Stimulated activated CD4-positive, alpha-beta T cell treated with anti-CD3 and anti-CD28 coated beads, Interleukin-4, amount 100 ng/mL, for 48 hours (primary cell): ENCODE measurements at places on chromosomes 12 and 14.

DNA sequence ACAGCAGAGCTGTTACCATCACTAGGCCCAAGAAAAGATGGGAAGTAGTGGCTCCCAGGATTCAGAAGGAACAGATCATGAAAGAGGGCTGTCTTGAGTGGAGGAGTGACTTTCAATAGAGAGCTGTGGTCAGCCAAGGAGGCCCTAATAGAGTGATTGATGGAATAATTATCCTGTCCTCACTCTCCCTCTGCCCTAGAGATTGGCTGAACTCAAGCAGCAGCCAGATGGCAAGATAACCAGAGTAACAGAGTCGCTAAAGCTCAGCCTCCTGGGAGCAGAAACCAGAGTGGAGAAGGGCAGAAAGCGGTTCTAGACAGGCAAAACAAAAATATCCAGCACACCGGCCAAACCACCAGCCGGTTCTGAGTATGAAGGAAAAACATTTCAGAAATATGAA, 23.1 kb downstream of the GMFB start:
- no peak for DNase-seq

- no peak for DNase-seq
Measured at GRCh38 chr12:71626768-71627167, 36.9 kb downstream of the ZFC3H1 start.

- no peak for DNase-seq
Measured at GRCh38 chr14:81447021-81447764, 47.1 kb upstream of the STON2 start.

DNA sequence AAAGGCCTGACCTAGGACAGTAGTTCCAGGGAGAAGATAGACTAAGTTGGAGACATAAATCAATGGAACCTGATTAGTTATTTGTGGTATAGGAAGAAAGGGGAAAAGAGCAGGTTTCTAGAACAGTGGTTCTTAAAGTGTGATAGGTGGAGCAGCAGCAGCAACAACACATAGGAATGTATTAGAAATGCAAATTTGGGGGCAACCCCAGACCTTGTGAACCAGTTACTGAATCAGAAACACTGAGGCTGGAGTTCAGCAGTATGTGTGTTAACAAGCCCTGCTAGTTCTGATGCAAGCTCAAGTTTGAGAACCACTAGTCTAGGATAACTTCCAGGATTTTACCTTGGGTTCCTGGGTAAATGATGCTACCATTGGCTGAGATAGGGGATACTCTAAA, 308.7 kb downstream of the EMP1 start:
- DNase-seq = no peak

GRCh38 chr12:51891843-51892242, 3.9 kb downstream of the ANKRD33 start:
- no peak for DNase-seq

DNA sequence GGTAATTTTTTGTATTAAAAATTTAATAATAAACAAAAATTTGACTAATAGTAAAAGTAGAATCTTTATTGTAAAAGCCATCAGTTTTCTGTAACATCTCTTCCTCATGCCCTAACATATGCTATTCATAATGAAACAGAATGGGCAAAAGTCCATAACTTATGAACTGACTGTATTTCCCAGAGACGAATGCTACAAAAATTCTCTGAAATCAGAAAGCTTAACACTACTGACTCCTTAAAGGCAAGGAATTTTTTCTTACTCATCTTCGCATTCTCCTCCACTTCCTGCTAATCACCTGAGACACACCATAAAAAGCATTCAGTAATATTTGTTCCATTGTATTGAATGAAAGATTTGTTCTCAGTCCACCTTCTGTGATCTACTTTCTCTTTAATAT, 17.6 kb downstream of the MON2 start:
- no peak for DNase-seq

DNA sequence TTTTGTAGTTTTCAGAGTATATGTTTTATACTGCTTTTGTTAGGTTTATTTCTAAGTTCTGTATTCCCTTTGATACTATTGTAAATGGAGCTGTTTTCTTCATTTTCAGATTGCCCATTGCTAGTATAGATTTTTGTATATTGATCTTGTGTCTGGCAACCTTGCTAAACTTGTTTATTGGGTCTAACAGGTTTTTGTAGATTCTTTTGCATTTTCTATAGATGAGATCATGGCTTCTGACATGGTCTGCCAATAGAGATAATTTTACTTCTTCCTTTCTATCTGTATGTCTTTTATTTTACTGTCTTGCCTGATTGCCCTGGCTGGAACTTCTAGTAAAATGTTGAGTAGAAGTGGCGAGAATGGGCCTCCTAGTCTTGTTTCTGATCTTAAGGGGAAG, 40.3 kb downstream of the ANKRD9 start:
- no peak for DNase-seq

DNA sequence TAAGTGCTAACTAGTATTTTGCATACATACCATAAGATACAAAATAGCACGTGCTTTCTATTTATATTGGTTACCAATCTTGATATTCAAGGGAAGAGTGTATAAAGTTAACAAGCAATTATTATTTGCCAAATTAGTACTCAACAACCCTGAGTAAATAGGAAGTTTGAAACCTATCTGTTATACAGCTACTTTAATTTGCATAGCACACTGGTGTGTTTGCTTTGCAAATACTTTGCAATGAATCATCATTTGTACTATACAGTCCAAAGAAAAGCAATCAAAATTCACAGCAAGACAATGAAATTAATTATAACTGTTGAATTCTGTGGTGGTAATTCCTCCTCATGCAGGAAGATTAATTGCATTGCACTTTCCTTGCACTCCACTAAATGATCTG, 469.1 kb downstream of the PRKD1 start:
- no peak for DNase-seq

DNA sequence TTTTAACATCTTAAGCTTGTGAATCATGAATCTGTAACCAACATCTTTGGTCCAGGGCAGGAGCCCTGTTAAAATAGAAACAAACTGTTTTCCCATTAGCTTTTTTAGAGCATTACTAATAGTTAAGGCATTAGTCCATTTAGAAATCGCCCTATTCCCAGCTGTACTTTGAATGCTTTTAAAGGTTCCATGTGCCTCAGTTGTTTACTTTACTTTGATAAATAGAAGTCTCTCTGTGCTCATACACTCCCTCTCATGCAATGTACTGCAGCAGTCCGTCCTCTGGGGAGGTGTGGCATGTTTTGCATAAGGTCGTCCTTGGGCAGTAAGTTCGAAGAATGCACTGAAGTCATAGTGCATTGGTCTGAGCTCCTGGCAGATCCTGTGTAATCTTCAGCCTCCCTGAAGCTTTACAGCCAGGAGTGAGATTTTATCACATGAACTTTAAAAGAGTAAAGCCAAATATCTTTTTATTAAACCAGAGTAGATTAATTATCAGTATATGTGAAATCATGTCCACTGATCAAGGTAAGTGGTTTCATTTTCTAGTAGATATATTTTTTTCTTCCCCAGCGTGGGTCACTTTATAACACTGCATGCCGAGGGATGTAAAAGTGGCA, 134.7 kb downstream of the FGD4 start:
- no peak for DNase-seq

GRCh38 chr12:103799504-103799856, 41.6 kb downstream of the NT5DC3 start:
- no peak for DNase-seq

GRCh38 chr12:33455096-33455495, 15.5 kb upstream of the SYT10 start:
- DNase-seq = no peak

DNA sequence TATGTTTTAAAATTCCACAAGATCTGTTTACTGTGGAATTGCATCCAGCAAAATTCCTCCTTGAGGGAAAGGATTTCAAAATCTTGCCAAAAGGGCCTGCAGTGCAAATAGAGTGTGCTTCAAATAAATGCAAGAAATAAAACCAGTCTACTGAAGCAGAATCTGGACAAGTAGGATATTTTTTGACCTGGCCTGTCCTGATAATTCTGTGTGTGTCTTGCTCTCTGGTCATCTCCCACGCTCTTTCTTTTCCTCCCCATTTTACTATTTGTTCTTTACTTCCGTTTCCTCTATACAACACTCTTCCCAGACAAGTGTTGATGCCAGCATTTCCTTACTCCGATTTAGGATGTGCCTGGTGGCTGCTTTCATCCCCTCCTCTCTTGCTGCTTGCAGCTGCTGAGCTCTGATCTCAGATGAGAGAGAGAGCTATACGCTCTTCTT, 115.9 kb downstream of the GPR135 start:
- no peak for DNase-seq

DNA sequence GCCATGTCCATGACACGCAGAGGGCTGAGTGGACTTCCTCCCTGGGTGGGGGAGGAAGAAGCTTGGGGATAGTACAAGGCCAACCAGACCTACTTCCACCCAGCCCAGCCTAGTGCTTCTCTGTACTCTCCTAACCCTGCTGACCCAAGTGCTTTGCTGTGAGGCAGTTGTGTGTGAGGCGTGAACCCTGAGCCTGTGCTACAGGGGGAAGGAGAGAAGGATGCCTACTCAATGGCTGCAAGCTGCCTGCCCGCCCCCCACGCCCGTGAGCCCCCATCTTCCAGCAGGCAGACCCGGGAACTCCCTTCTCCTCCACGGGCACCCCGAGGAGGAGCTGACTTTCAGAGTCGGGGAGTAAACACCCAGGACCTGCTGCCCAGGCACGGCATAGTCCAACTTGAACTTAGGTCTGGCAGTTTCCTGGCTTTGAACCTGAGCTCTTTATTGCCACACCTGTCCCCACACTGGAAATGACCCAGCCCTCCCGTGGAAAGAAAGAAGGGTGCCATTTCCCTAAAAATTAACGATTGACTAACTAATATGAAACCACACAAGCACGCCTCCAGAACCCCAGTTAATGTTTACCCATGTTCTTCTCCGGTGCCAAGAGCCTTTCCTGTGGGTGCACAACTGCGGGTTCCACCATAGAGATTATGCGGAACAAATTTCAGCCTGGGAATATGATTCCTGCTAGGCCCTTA, 10.8 kb downstream of the ALDH2 start:
- DNase-seq = no peak
